Lung microvascular endothelial cell (primary cell): ENCODE measurements at places on chromosomes 5 and 9. TPM values are rescaled to one million over a fixed set of nuclear protein-coding genes. Genes with fewer than 3 reads are reported as not detected.

GRCh38 chr5:109650493-109650892, 39.2 kb upstream of the MAN2A1 start:
- DNase-seq, result no peak

ADAMTS13 gene
- total RNA-seq, result 0.44 and 0.60 TPM in 2 replicates

GRCh38 chr9:137242269-137243203, 1.4 kb downstream of the TUBB4B start:
- DNase-seq, result peak; percentile 32

DNA sequence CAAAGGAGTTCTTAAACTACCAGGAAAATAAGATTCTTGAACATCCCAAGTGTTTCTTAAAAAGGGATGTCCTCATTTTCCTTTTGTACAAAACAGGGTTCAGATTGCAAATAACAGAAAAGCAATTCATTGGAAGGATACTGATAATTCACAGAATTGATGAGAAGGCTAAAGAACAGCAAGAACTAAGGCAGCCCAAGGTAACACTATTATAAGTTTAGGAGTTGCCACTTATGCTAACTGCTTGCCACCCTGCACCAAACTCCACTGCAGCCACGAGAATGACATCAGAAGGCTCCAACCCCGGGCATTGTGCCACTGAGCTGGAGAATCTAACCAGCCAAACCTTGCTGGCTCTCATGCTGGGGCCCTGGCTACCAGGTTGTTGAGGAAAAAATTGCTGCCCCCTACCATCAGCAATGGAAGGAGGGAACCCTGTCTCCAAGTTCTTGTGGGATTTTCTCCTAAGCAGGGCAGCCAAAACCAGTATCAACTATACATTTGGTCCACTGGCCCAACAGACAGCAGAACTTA, 123.4 kb downstream of the ARL15 start:
- no peak for DNase-seq

PCDHGA9 gene
- 0.87 and 2.2 TPM in 2 replicates for total RNA-seq

SH3PXD2B gene
- total RNA-seq, result 13.5 and 15.3 TPM in 2 replicates
